ENCODE measurements at places on chromosomes 2 and 18. TPM values are rescaled to one million over a fixed set of nuclear protein-coding genes. Genes with fewer than 3 reads are reported as not detected.

DNA sequence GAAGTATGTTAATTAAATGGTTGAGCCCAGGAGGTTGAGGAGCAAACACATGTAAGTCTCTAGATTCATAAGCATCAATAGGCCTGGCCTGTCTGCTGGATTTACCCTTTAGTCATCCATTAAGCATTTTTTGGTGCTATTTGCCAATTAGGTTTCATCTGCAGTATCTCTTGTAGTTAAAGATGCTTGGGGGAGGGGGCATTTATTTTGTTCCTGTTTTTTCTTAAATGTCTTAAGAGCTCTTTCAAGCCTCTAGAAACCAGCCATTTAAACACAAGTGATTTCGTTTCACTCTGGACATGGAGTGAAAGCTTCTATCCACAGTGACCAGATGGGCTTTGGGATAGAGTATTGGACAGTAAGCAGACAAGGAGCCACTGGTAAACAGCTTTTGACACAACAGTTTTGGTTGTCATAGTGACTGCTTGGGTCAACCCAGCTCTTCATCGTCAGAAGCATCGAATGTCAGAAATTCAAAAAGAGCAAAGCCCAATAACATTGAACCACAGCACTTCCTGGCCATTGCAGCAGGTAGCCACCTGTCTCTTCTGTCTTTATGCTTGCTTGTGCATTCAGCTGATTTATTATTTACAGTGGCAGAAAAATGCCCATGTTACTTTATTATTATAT, 4.9 kb downstream of the QPCT start:
- no peak overlapping the region for H3K4me3 ChIP-seq
- no peak for DNase-seq
- H3K4me1 ChIP-seq = peaks cover 22% of the 10 kb centered on the region
- no peaks in the 10 kb centered on the region for H3K27me3 ChIP-seq
- no peaks in the 10 kb centered on the region for H3K36me3 ChIP-seq

DNA sequence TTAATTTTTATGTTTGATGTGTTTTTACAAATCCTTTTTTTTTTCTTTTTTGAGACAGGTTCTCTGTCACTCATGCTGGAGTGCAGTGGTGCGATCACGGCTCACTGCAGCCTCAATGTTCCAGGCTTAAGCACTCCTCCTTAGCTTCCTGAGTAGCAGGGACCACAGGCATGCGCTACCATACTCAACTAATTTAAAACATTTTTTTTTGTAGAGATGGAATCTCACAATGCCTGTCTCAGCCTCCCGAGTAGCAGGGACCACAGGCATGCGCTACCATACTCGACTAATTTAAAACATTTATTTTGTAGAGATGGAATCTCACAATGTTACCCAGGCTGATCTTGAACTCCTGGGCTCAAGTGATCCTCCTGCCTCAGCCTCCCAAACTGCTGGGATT, 3.2 kb downstream of the NOTO start:
- no peak overlapping the region for H3K27ac ChIP-seq
- DNase-seq = no peak
- H3K27me3 ChIP-seq = peaks cover 89% of the 10 kb centered on the region
- H3K4me1 ChIP-seq = peaks cover 2% of the 10 kb centered on the region
- no peak overlapping the region for H3K4me3 ChIP-seq

DNA sequence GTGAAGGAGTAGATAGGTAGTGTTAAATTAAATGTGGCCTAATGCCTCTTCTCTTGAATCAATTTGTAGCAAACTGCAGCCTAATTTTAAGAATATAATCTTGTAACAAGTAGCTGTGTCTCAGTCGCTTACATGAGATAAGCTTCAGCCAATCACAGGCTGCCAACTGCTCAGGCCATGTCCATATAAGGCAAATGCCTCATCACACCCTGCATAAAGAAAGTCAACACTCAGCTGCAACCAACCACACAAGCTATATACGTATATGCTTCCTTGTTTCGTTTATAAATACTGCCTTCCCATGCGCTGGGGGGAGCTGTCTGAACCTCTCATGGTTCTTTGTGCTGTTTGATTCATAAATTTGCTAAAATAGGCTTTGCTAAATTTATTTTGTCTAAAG, 476.3 kb downstream of the TRIB2 start:
- H3K4me3 ChIP-seq = no peak overlapping the region
- peaks cover 1% of the 10 kb centered on the region for H3K4me1 ChIP-seq
- H3K27me3 ChIP-seq = peaks cover 9% of the 10 kb centered on the region

DNA sequence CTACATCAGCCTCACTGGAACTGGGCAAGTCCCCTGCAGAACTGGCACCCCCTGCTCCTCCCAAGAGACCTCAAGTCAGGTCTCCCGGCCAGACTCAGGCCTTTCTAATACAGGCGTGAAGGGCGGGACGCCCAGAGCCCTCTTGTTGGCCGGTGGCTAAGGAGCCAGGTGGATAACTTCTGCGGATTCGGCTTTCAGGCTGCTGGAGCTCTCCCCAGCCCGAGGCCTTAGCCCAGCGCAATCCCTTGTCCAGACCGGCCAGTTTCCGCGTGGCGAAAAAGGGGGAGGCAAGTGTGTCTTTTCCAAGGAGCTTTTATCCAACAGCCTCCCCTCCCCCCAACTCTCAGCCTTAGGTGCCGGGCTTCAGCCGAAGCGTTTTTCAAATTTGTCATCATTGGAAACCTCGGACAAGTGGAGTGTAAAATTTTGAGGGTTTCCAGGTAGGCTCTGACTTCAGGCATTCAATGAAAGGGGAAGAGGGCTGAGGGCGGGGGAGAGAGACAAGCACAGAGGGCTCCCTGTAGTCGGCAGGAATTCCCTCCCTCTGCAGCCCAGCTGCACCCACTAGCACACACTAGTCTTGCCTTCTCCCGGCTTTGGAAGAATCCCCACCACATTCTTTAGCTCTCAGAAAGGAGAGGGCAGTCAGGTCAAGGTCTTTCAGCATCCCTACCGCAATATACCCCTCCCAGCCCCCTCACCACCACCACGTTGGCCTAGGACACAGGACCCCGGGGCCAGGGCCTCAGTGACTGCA, 9.5 kb upstream of the SATB2 start:
- no peak overlapping the region for H3K4me3 ChIP-seq
- no peak for DNase-seq
- peaks cover 98% of the 10 kb centered on the region for H3K27me3 ChIP-seq
- H3K4me1 ChIP-seq = peaks cover 22% of the 10 kb centered on the region

DNA sequence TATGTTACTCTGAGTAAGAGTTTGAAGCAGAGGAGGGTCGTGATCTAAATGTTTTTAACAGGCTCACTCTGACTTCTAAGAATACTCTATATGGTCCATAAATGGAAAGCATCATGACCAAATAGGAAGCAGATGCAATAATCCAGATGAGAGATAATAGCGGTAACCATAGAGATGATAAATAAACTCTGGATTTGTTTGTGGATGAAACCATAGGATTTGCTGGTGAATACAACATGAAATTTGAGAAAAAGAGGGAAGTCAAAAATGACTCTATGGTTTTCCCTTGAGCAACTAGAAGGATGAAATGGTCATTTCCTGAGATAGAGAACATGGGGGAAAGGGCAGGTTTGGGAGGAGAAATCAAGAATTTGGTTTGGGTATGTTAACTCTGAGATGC, 3.9 kb downstream of the HEATR5B start:
- no peak overlapping the region for H3K4me3 ChIP-seq
- no peak for DNase-seq
- H3K4me1 ChIP-seq = peaks cover 4% of the 10 kb centered on the region

- no peak overlapping the region for H3K4me3 ChIP-seq
- peaks cover 3% of the 10 kb centered on the region for H3K27me3 ChIP-seq
- H3K36me3 ChIP-seq = no peaks in the 10 kb centered on the region
- no peak for DNase-seq
- H3K27ac ChIP-seq = no peak overlapping the region
Measured at GRCh38 chr2:37357069-37357468, 12.6 kb downstream of the QPCT start.

GRCh38 chr2:80073134-80073561, 231.4 kb downstream of the LRRTM1 start:
- no peak overlapping the region for H3K4me3 ChIP-seq
- H3K4me1 ChIP-seq = peaks cover 29% of the 10 kb centered on the region
- no peaks in the 10 kb centered on the region for H3K36me3 ChIP-seq
- no peak overlapping the region for H3K27ac ChIP-seq

EGR4 gene
- total RNA-seq = 0.36 TPM

TBR1 gene
- total RNA-seq = 0.13 TPM

TWIST2 gene
- 18.6 TPM for total RNA-seq

FRZB gene
- 13.0 TPM for total RNA-seq

OSBPL6 gene
- total RNA-seq = 3.1 TPM

Measured in mesothelial cell of epicardium (in vitro differentiated cells).